ENCODE measurements at places on chromosomes 6 and 20.

DNA sequence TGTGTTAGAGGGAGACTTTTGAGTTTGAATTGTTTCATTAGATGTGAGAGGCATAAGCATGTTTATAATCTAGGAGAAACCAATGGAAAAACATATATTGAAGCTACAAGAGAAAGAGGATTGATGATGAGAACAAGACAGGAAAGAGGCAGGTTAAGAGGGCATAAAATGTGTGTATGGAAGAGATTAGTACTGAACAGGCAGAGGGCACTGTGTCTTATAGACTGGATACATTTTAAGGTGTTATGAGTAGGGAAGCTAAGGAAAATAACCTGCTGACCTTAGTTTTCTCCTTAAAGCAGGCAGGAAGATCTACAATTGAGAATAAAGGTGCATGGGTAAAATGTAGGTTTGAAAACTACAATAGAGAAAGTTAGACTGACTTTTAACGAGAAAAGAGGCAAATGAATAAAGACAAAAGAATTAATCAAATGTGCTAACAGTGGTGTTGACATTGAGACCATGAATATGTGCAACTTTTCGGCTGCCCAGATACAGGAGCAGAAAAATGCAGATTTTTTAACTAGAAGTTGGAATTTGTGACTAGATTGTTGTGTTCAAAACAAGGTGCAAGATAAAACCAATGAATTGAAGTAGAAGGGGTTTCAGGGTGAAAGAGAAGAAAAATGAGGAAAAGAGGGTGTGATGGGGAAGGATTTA lies 846.3 kb downstream of the HACE1 start:
- no peak for DNase-seq

- no peak for DNase-seq
Measured at GRCh38 chr6:8686077-8686476, 250.7 kb upstream of the SLC35B3 start.

GRCh38 chr20:32969356-32970114 lies 34.7 kb downstream of the SUN5 start:
- DNase-seq = no peak

- no peak for DNase-seq
Measured at GRCh38 chr6:20013066-20013861, 176.1 kb downstream of the ID4 start.

DNA sequence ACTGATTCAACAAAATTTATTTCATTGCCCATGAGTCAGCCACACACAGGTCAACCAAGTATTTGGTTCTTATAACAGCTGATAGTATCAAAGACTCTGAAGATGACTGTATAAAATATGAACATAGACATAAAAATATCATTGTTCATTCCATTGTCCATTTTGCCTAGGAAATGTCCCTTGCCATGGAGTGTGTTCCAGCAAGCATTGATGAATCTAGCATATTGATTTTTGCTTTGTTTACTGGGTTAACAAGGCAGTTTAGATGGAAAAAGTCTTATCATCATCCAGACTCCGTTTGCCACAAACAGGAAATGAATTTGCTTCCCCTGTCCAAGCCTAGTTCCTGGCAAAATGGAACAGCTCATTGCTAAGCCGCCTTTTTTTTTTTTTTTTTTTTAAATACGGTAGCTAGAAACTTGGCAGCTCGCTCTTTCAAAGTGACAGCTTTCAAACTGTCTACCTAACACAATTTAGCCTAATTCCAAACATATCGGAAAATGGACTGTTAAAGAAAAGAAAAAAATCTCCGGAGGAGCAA lies 7.5 kb downstream of the F13A1 start:
- peak; percentile 23 for DNase-seq

- DNase-seq = no peak
Measured at GRCh38 chr6:168061269-168062210, 17.5 kb downstream of the FRMD1 start.

- no peak for DNase-seq
Measured at GRCh38 chr6:123811378-123811777, 7.7 kb downstream of the NKAIN2 start.

GRCh38 chr6:111604259-111605099 lies 1.2 kb downstream of the TRAF3IP2 start:
- DNase-seq = peak; percentile 63

DNA sequence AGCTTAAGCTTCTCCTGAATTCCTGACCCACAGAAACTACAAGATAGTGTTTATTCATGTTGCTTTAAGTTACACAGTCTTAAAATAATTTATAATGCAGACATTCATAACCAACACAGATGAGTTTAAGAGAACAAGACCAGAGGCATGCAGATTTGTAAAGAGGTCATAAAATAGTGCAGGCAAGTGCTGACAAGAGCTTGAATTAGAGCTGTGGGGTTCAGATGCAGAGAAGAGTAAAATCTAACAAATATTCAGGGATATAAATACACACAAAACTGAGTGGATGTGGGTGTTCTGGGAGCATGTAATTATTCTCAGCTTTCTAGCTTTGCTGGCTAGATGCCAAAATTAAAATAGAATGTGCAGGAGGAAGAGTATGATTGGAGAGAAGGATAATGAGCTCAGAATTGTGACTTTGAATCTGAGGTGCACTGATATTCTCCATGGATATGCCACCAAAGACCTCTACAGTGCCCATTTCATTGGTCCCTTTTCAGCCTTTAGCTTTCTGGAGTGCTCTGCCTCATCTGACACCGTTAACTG lies 291.9 kb upstream of the SGK1 start:
- no peak for DNase-seq

- no peak for DNase-seq
Measured at GRCh38 chr6:328136-328670, 35.9 kb downstream of the DUSP22 start.

GRCh38 chr20:4108495-4109306 lies 93.3 kb upstream of the RNF24 start:
- DNase-seq = peak; percentile 81

- peak; percentile 54 for DNase-seq
Measured at GRCh38 chr6:142378138-142378875, 76.5 kb downstream of the ADGRG6 start.

- no peak for DNase-seq
Measured at GRCh38 chr6:118589649-118590365, 41.7 kb downstream of the PLN start.

DNA sequence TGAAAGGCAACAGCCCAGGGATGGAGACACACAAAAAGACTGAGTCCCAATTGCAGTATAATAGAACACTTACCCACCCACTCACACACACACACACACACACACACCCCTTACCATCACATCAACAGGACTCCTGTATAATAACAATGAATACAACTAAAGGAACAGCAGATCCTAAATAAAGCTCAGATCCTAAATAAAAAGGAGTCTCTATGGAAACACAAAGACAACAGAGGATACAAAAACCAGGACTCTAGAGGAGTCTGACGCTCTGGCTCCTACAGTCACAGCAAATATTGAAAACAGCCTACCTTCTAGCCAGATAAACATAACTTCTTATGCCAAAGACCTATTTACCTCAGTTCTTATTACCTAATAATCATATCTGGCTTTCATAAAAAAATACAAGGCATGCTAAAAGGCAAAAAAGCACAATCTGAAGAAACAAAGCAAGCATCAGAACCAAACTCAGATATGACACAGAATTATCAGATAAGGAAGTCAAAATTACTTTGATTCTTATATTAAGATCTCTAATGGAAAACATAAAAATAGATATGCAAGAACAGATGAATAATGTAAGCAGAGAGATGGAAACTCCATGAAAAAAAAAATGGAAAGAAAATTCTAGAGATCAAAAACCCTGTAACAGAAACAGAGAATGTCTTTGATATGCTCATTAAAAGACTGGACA lies 134.9 kb downstream of the MMUT start:
- DNase-seq = no peak
